ENCODE measurements at places on chromosomes 5 and 9.

DNA sequence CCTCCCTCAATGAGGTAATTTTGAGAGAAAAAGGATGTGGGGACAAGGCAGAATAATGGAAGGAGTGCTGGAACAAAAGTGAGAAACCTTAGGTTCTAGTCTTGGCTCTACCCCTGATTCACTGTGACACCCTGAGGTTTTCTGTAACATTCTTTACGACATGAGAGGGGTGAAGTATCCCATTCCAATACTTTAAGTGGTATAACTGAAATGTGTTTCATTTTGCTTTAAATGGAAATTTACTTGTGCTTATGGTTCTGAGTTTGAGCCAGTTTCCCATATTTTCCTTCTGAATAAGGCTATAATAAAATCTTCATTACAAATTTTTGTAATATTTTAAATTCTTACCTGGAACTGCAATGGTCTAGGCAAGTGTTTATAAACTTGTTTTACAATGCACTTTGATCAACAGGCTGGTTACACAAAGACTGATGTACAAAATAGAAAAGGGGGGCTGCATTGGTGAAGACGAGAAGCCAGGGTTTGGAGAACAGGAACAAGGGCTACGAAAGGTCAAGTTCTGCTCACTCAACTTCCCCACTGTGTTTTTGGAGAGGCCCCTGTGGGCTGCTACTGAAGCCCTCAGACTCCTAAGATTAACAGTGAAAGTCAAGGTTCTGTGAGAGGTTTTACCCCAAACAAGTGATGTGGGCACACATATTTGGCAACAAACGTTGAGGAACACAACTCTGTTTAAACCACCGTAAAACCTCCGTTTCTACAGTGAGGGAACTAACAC is 171.9 kb upstream of the ELL2 start:
- DNase-seq = no peak

DNA sequence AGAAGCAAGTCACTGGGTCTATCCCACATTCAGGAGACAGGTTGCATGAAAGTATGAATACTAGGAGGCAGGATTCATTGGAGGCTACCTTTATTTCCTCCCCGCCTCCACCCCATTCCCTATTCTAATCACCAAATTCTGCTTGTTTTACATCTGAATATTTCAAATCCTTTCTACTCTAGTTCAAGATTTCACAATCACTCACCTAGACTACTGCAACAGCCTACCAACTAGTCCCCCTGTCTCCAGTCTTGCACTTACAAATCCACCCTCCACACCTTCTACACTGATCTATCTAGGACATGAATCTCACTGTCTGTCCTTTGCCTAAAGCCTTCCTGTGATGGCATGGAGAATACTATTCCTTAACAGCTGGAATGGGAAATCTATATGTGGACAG is 6.4 kb upstream of the KIF27 start:
- DNase-seq = no peak

- no peak for DNase-seq
These were observed 62.5 kb downstream of the AMBP start for GRCh38 chr9:114015607-114016006.

GRCh38 chr9:135335691-135336181 is 143.8 kb upstream of the PPP1R26 start:
- no peak for DNase-seq

GRCh38 chr5:73596705-73597328 is 29.2 kb upstream of the ARHGEF28 start:
- peak; percentile 19 for DNase-seq

GRCh38 chr5:72300590-72301339 is 19.3 kb downstream of the MRPS27 start:
- no peak for DNase-seq

DNA sequence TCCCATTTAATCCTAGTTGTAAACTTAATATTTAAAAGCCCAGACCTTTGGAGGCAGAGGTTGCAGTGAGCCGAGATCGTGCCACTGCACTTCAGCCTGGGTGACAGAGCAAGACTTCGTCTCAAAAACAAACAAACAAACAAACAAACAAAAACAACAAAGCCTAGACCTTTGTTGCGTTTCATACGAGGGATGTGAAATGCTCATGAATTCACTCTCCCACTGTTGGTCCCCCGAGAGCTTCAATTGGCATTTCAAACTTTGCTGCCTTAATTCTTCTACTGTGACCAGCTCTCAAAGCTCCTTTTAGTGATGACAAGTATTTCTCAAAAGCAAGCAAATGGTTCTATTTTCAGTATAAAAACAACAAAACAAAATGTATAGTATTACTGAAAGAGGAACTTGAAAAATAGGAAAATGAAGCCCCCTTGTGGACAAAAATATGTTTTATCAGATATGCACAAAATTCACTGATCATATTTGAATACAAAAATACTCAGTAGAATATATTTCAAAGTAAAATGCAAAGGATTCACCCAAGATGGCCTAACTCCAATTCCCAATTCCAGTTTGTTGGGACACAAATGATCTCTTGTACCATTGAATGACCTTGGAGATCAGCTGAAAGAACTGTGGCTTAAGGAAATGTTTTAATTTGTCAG is 140.4 kb downstream of the ESM1 start:
- no peak for DNase-seq

DNA sequence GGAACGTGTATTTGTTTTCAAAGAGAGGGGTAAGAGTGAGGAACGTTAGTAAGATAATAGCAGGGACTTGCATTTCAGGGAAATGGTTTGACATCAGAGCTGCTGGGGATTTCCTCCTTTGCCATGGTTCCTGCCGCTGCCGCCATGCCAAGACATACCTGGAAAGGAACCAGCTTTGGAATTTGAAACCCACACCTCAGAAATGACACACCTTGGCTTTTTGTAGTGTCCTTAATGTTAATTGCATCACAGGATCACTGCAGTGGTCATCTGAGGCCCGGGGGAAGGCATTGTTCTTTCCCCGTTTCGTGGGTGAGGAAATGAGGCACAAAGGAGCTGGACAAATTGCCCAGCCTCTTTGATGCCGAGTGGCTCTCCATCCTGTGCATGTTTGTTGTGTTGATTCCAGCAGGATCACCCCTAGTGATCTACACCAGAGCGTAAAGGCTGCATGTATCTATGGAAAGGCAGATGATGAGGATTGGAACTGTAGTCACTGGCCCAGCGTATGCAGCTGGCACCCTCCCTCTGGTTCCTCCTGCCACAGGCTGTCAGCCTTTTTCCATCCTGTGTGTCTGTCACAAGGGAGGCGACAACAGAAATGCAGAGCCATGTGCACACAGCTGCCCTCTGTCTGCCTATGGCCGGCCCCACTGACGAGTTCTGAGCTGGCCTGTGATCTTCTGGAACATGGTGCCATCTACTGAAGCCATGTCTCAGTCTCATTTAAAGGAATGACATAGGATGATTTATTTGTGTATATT is 37.8 kb downstream of the SLC46A2 start:
- no peak for DNase-seq

GRCh38 chr5:73631500-73631899 is 5.5 kb downstream of the ARHGEF28 start:
- no peak for DNase-seq

- no peak for DNase-seq
These were observed 5.8 kb upstream of the JAK2 start for GRCh38 chr9:4979239-4979638.

DNA sequence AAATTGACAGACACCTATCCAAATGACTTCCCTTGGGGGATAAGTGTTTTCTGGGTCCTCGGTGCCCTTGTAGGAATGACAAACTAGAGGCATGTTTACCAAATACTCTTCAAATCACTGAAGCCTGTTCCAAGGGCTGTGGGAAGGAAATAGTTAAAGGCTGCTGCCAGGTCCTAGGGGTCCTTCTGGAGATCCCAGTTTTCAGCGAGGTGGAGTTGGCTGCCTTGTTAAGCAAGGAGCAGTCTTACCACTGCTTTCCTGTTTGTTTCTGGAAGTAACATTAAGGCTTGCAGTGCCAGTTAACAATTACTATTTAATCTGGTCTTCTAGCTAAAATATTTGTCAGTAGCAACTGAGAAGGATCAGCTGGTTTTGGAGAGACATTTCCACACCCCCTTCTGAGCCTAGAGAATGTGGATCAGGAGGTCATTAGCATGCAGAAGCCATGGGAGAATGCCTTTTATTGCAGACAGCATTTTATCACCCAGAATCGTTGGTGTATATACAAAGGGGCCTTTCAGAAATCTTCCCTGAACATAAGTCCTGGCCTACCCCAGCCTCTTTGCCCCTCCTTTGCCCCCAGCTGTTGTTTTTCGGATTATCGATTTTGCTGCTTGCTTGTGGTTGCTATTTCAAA is 238.8 kb downstream of the DMAC1 start:
- no peak for DNase-seq

GRCh38 chr5:152170350-152170749 is 234.7 kb downstream of the NMUR2 start:
- no peak for DNase-seq

- DNase-seq = no peak
These were observed 505 bp upstream of the ACER2 start for GRCh38 chr9:19408316-19408692.

- no peak for DNase-seq
These were observed at the start of gene LCN9 for GRCh38 chr9:135662758-135663450. TSS of gene LCN9 (plus strand) at chr9:135663309. CDS start at chr9:135663322, 13 bp downstream.

DNA sequence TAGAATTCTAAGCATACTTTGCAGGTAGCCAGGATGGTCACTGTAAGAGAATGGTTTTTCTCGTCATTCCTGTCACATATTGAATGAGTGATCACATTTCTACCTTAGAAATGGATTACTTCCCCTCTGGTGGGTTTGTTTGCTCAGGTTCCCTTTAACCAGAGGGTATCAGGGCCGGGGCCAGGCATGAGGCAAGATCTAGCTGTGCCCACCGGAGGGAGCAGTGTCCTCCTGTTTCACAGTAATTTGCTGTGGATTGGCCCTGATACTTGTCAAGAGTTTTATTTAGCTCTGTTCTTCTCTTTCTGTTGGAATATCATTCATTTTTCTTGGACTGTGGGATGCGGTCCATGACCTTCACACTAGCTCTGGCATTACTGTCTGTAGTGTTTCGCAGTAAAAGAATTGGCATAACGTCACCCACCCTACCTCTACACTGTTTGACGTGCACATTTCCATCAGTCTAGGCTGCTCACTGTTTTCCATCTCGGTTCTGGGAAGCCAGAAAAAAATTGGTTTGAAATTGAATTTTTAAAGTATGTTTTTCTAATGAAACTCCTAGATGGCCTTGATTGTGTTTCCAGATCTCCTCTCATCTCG is 42.4 kb upstream of the ZBED3 start:
- peak; percentile 43 for DNase-seq

DNA sequence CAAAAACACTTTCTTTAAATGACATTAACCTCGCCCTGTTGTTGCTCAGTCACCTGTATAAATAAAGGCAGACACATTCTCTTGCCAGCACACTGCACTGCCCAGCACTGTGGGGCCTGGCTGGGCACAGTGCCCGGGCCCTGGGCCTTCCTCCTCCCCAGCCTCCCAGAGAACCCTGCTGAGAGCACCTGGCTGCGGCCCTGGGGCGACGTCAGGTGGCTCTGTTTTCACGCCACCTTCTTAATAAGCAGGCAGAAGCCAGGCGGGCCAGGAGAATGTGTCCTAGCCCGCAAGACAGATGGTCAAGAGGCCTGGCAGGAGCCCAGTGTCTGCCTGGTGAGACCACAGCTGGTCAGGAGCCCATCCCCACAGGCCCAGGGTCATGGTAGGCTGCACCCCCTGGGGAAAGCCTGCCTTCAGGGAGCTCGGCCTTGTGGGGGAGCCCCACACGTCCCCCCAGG is 8.2 kb upstream of the AGPAT2 start:
- no peak for DNase-seq

DNA sequence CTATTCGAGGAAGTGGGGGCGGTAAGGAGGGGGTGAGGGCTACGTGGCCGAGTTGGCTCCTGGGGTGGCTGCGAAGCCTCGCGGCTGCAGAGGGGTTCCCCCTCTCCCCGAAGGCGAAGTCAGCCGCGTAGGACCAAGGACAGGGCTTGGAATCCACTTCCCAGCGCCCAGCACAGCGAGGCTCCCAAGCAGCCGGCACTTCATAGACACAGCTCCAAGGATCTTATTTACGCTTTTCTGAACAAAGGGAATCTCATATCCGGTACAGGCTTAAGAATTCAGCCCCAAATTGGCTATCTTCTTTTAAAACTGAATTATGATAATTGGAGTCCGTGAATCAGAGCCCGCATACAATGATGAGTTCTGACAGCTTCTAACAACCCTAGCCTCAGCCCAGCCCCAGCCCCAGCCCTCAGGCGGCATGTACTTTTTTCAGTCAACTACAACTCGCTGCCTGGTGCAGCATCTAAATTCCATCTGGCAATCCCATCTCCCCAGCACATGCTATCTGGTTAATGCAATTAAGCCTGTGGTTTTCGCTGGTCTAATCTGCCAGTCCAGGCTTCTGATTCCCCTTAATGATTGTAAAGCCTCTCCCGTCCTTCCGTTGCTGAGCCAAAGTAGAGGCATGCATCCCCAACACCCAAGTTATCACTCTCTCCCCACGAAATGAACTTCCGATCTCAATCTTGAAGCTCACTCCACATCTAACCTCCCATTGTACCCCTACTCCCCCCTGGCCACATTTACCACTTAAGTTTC is 1.0 kb downstream of the ELAVL2 start:
- DNase-seq = no peak

DNA sequence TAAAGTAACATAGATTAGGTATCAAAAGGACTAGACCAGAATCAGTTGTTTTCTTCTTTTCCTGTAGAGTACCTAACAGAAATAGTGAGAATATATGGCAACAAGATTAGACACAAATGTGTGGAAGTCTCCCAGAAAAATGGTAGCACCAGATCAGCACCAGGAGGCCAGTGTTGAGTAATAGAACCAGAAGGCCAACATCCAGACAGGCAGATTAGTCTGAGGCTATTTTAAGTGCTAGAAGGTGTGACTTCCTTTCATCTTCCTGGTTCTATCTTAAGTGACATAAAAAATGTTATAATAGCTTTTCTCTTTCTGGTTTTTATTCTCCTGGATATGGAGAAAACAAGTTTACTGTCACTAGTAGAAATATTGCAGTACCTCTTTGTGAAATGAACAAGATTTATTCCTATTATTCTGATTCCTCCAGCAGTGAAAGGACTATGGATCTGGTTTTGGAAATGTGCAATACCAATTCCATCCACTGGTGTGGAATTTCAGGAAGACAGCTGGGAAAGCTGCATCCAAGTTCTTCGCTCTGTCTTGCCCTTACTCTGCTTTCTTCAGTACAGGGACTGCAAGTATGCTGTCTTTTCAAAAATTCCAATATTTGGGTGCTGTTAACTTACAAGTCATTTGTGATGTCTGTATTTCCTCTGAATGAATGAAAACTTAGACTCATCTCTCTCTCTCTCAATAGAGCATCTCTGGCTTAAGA is 39.1 kb downstream of the SHLD3 start:
- no peak for DNase-seq

- no peak for DNase-seq
These were observed 181.3 kb upstream of the IL12B start for GRCh38 chr5:159511570-159511969.

GRCh38 chr5:111528056-111528455 is 15.7 kb upstream of the STARD4 start:
- DNase-seq = no peak

GRCh38 chr9:95115104-95115503 is 202.4 kb downstream of the FANCC start:
- no peak for DNase-seq

GRCh38 chr9:9275601-9276000 is 1337.2 kb downstream of the PTPRD start:
- DNase-seq = no peak
